MM.1S (cell line): ENCODE measurements at places on chromosomes 2 and 18.

- DNase-seq, result no peak
Measured at GRCh38 chr18:31203096-31203793, 40.6 kb upstream of the DSC1 start.

- no peak for DNase-seq
Measured at GRCh38 chr2:94753466-94753998, 117.7 kb upstream of the TEKT4 start.

GRCh38 chr2:135985826-135986393 lies 484 bp upstream of the DARS1 start:
- DNase-seq, result peak; percentile 66

DNA sequence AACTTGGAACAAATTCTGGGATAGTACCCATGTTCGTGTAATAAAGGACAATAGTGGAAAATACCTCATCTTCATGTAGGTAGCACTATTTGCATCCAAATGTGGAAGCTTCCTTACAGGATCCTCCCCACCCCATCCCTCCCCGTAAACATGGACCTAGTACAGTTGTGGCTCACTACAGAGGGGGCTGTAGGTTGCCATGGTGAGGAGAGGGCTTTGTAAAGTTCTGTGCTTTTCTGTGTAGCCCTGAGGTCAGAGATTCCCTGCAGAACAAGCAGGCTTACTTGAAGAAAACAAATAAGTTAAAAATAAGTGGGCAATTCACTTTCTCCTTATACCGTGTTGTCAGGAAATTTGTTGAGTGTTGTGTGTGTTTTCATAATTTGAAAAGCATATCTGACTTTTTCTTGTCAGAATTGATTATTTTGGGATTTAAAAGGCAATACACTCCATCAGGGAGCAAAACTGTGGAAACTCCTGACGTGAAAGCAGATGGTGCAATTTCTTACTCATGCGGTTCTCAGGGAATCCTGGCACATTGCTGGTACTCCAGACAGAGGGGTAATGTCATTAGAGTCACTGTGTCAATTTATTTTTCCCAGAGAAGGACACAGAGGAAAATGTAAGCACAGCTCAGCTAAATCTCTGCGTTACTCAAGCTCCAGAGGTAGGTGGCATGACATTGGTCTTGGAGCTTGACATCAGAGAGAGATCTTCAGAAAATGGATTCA lies 174.2 kb upstream of the LHCGR start:
- DNase-seq, result no peak

DNA sequence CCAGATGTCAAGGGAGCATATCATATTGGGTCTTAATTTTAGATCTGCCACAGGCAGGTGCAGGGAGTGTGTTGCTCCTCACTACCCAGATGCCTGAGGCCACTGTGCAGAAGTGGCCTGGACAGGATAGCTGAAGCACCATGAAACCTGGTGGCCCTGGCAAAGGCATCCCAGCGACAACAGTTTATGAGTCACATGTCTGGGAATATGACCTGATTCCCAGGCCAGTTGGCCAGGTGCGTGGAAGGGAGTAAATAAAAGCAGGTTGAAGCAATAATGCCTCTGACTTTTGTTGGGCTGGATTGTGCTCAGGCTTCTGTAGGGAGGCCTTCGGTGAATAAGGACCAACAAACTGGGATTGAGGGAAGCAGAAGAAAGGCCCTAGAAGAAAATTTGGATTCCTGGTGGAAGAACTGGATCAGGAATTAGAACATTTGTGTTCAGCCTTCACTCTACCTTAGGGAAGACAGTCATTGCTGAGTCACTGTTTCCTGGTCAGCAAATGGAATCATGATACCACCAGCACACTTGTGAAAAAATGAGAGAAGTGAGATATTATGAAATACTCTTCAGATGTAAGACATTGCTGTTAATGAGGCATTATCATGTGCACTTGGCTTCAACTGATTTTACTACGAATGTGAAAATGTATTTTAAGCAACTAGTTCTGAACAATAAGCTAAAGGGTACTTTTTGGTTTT lies 78.4 kb upstream of the ZNF516 start:
- DNase-seq, result no peak

GRCh38 chr2:238079874-238080327 lies 19.1 kb downstream of the SCLY start:
- no peak for DNase-seq

DNA sequence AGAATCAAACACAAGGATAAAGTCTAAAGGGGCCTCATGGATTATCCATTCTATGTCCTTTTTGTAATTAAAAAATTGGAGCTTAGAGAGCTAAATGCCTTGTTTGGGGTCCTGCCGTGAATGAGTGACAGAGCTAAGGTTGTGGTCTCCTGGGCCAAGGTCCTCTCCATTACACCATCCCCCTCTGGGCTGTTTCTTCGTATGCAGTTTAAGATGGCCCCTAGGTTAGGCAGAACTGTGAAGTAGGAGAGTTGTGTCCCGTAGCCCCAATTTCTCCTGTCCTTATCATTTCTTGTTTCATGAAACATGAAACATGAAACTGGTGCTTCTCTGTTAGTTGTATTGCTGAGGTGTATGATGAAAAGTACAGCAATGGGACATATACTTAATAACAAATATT lies 32.9 kb downstream of the CRIM1 start:
- DNase-seq, result no peak

GRCh38 chr18:57649556-57650500 lies 28.2 kb upstream of the NARS1 start:
- DNase-seq, result no peak

DNA sequence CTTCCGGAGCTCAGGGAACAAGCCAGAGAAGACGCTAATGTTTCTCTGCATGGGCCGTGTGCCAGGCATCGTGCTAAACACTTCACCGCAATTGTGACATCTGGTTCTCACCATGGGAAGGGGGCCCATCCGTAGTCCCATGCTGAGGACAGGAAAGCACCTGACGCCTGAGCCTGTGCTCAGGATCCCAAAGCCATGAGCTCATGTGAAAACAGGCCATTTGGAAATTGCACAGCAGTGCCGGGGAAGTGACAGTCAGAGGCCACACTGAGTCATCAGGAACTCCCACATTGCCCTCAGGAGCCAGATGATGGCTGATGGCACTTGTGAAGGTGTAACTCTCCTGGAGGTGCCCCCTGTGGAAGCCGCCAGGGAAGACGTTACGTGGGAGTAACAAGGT lies 141.0 kb downstream of the INHBB start:
- DNase-seq, result no peak

DNA sequence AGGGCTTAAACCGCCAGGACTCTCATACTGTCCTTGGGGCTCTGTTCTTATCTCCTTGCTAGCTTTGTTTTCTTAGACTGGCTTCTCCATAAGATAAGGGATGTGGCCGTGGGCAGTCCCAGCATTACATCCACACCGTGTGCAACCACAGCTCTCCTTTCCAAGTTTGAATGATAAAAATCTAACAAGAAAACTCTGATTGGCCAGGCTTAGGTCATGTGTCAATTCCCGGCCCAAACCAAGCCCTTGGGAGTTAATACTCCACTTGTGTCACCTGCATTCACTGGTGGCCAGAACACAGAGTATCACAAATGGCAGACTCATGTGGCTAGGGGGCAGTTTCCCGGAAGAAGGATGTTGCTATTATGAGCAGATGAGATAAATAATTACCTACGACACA lies 43.2 kb upstream of the KDM3A start:
- DNase-seq, result no peak

- DNase-seq, result no peak
Measured at GRCh38 chr2:51039581-51039980, 7.6 kb upstream of the NRXN1 start.

DNA sequence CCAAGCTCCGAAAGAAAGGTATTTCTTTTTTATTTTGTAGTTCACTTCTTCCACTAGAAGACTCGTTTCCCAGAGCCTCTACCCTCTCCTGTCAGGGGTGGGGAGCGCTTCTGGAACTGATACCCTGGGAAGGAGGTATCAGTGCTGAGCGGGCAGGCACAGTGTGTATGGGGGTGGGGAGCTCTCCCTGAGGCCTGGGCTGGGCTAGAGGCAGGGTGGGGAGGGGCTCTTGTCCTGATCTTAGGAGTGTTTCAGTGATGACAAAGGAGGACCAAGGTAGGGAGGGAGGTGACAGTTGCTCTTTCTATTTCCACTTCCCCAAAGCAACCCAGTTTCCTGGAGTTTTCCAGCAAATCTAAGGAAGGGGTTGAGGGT lies 65.4 kb downstream of the ARHGAP25 start:
- no peak for DNase-seq

GRCh38 chr2:220188031-220188430 lies 560.6 kb downstream of the SLC4A3 start:
- DNase-seq, result no peak

DNA sequence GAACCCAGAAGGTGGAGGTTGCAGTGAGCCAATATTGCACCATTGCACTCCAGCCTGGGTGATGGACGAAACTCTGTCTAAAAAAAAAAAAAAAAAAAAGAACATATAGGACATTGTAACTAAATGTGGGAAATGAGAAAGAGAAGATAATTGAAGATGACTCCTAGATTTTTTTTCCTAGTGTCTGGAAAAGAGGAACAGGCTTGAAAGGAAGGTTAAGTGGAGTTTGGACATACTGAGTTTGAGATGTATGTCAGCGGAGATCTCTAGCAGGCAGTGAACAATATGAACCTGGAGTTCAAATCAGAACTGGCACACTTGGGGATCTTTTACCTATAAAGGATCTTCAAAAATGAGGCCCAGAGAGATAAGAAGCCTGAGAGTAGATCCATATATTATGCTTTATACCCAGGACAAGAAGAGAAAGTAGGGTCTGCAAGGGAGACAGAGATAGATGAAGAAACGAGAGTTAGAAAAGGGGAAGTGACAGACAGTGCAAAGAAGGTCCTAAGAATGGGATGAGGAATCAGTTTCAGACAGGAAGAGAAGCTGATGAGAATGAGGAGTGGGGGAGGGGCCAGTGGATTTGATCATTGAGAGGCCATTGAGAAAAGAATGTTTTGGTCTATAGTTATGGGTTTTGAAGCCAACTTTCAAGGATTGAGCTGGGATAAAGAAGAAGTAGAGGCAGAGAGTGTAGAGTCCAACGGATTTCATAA lies 46.9 kb upstream of the CD28 start:
- peak; percentile 54 for DNase-seq
